ENCODE measurements at places on chromosomes 7 and 10.

GRCh38 chr10:8159341-8160165 lies 105.1 kb downstream of the GATA3 start:
- DNase-seq, result no peak

DNA sequence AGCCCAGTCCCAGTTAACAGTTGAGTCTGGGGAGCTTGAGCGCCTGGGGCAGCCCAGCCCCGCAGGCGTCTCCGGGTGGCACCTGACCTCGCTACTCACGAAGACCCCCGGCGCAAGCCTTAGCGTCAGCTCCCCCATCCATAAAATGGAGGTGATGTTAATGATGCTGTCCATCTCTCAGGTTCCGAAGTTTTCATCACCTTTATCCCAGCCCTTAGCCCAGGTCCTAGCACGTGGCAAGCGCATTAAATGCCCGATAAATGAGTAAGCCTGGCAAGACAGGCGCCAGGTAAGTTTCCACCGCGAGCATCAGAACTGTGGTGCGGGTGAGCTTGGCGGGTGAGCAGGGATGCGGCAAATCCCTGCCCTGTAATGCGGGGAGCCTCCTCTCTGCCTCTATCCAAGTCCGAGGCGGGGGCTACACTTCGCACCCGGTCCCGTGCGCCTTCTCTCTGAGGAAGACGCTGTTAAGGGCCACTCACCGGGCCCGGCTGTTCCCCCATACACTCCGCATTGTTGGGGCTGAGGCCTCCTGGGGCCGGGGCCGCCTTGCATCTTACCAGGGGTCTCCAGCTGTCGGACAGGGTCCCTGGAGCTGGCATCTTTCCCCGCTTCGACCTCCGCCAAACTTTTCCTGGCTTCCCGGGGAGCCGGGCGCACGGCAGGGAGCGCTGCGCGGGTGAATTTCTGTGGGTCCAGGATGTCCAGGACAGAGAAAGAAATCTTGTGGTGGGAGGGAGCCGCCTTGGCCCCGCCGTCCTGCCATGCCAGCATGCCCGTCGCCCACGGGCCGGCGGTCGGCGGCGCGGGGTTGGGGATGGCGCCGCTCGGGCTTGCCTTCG lies 444 bp downstream of the NKX1-2 start:
- no peak for DNase-seq

DNA sequence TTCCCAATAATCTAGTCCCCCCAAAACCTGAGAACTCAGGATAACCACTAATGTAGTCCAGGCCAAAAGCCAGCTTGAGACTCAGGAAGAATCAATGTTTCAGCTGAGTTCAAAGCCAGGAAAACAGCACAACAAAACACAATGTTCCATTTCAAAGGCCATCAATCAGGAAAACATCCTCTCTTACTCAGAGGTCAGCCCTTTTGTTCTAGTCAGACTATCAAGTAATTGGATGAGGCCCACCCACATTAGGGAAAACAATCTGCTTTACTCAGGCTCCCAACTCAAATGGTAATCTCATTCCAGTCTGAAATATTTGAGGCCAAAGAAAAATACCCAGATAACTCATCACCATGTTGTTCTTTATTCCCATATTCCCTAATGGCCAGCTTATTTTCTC lies 152.2 kb downstream of the SDHAF3 start:
- DNase-seq, result no peak

- no peak for DNase-seq
These were observed 166.6 kb upstream of the AUTS2 start for GRCh38 chr7:69431626-69432025.

- DNase-seq, result no peak
These were observed 46.4 kb upstream of the SAMD8 start for GRCh38 chr10:75065076-75065475.

GRCh38 chr10:110522365-110522988 lies 24.8 kb downstream of the DUSP5 start:
- DNase-seq, result no peak

DNA sequence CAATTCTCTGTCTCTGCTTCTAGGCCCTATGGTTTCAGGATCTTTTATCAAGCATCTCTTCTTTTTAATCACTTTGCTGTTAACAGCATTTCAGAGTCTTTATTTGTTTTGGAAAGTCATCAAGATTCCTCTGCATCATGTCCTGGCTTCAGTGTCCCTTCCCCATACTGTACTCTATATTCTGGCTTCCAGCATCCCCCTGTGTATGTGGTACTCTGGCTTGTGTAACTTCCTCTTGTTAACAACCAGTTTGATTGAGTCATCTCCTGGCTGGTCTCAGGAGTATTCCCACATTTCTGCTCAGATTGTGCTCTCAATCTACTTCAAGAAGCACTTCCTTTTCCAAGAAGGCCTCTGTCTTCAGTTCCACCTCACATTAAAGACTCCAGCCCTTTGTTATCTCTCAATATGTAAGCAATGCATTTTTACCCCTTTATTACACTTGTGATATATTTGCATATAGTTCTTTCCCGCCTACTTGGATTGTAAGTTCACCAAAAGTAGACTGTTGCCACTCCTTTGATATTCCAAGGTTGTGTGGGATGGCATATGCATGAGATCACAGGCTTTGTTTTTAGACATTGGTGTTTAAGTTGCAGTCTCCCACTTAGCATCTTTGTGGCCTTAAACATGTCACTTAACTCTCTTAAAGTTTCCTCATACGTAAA lies 15.1 kb upstream of the ATE1 start:
- DNase-seq, result no peak

DNA sequence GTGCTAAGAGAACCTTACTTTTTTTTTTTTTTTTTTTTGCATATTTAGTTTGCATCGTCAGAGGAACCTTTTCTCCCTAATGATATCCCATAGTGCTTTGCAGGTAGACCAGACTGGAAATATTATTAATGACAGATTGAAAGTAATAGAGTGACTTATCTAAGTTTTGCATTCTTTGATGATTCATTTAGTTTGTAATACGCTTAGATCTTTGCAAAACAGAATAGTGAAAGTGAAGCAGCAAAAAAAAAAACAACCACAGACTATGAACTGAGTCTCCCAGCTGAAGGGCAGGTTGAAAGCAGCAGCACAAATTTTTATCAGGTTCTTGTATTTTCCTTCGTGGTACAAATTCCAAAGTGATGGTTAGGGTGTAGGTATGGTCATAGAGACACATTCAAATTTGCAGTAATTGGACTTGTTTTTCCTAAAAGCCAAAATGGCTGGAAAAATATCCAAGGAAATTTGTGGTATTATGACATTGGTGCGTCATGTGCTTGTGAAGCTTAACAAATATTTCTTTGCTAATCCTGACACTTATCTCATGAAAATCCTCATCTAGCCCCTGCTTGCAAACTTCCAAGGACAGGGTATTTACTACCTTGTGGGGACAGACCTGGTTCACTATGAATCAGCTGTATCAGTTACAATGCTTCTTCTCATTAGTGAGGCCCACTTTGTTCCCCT lies 81.8 kb upstream of the CREB5 start:
- DNase-seq, result no peak

GRCh38 chr10:124414076-124414475 lies 4.6 kb downstream of the OAT start:
- DNase-seq, result no peak

- no peak for DNase-seq
These were observed 162.6 kb downstream of the MTERF1 start for GRCh38 chr7:91717681-91718470.

DNA sequence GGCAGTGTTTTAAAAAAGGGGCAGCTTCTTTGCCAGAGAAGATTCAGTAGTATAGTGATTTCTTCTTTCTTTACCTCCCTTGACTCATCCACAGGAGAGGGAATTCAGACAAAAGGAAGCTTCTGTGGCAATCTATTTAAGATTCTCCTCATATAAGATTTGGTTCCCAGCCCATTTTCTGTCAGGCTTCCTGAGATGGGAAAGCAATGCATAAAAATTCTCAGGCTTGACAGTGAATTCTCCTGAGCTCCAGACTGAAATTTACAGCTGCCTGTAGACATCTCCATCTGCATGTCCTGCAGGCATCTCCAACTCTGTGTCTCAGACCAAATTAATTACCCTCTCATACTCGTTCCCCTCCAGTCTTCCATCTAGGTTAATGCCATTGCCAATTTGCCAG lies 72.8 kb downstream of the TSPAN12 start:
- no peak for DNase-seq

DNA sequence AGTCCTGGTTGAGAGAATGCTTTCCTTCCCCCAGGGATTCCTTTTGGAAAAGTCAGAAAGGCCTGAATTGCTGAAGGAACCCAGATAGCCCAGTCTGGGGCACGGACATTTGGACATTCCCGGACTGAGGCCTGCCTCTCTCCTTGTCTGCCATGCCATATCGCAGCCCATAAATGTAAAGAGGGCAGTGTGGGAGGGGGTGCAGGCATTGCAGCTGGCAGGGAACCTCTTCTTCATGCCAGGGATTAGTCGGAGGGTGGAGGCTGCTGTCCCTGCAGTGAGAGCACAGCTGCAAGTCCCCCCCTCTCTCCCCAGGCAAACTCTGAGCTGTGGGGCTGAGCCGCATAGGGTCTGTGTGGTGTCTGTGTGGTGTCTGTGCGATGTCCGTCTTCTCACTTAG lies 486.0 kb upstream of the MKI67 start:
- no peak for DNase-seq

- DNase-seq, result no peak
These were observed 639.7 kb upstream of the AUTS2 start for GRCh38 chr7:68958571-68958970.

DNA sequence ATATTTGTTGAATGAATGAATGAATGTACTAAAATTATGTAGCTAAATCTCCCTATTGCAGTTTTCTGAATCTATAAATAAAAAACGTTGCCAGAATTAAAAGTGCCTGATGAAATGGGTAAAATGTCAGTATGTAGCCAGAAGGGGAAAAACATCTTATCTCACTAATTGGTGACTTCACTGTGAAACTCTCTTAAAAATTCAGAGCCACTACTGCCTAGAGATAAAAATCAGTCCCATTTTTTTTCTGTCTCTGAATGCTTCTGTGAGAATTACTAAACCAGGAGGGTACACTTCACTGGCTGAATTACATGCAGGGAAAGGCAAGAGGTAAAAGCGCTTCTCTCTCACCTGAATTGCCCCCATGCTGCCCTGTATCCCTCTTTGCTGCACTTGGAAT lies 69.6 kb upstream of the HPS1 start:
- DNase-seq, result no peak

GRCh38 chr10:95508730-95509129 lies 52.4 kb downstream of the SORBS1 start:
- no peak for DNase-seq

DNA sequence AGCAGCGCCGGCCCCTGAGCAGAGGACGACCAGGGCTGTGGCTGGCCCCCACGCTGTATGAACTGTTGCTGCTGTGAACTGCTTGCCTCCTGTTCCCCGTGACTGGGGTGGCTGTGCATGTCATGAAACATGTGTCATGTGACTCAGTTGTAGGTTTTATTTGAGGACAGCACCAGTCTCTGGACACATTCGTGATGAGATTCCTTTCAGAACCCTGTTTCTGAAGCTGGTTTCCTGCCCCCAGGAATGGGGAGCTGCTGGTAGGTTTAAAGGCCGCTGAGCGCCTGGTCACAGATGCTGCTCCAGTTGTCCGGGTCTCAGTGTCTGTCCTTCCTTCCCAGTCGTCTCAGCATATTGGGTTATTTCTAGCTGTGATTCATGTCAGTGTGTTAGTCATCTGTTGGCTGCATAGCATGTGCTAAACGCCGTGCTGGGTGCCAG lies 79.1 kb upstream of the PPIF start:
- DNase-seq, result no peak

GRCh38 chr10:26857991-26858706 lies 2.6 kb downstream of the ABI1 start:
- no peak for DNase-seq

DNA sequence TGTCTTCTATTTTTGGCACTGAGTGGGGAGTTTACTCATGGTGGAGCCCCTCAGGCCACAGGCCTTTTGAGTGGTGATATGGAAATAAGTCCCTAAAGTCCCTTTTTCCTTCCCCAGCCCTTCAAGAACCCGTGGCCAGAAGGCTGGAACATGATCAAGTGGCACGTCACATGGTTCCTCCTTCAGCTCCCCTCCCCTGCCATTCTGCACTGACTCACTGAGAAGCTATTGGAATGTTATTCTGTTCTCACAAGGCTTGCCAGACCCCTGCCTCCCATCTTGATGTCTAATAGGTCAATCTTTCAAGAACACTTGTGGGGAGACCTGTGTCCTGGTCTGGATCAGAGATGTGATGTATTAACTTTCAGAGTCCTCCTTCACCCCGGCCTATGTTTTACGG lies 279.8 kb downstream of the SEC23IP start:
- DNase-seq, result no peak

GRCh38 chr10:89332123-89332633 lies 4.4 kb downstream of the IFIT3 start:
- no peak for DNase-seq

- no peak for DNase-seq
These were observed 17.0 kb upstream of the TMEM273 start for GRCh38 chr10:49205206-49205605.

- no peak for DNase-seq
These were observed 83.0 kb upstream of the SEC61G start for GRCh38 chr7:54841772-54842697.

DNA sequence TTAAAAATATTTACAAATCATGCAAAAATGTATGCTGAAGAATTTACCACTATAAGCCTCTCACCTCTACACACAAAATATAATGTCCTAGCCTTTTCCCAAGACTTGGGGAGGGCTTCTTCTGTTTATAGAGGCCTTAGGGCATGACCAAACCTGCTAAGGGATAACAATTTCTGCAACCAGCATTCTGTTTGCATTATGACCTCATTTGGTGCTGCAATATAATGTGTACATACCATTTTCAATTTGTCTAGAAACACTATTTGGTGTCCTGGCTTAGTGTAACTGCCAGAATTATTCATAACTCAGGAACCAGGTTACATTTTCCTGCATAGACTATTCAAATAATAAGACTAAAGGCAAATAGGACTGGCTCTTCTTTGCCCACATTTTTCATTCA lies 446.6 kb upstream of the SORCS1 start:
- no peak for DNase-seq
